ENCODE measurements at places on chromosomes 6 and 20.

GRCh38 chr20:49846206-49846807, 33.7 kb downstream of the SLC9A8 start:
- no peak for DNase-seq

GRCh38 chr6:7138921-7139358, 31.2 kb downstream of the RREB1 start:
- no peak for DNase-seq

- DNase-seq = no peak
Measured at GRCh38 chr6:46160102-46160501, 10.7 kb downstream of the ENPP5 start.

- no peak for DNase-seq
Measured at GRCh38 chr6:110432285-110432900, 17.0 kb upstream of the DDO start.

DNA sequence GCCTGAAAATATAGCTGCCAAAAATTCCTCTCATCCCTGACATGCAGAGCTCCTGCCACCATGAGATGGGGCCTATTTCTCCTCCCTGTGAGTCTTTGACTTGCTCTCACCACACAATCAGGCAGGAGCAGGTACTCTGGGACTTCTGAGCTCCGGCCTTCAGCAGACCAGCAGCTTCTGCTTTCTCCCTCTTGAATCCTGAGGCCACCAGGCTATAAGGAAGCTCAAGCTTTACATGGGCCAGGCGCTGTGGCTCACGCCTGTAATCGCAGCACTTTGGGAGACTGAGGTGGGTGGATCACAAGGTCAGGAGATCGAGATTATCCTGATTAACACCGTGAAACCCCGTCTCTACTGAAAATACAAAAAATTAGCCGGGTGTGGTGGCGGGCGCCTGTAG, 238.7 kb upstream of the RREB1 start:
- DNase-seq = no peak

- DNase-seq = no peak
Measured at GRCh38 chr6:111599259-111599658, 6.4 kb downstream of the TRAF3IP2 start.

GRCh38 chr6:22024973-22025467, 271.8 kb downstream of the PRL start:
- no peak for DNase-seq

- DNase-seq = no peak
Measured at GRCh38 chr6:3616565-3617176, 134.8 kb downstream of the PXDC1 start.

GRCh38 chr6:20873425-20874190, 339.4 kb downstream of the CDKAL1 start:
- no peak for DNase-seq

GRCh38 chr20:1861347-1861976, 33.7 kb upstream of the SIRPA start:
- DNase-seq = no peak

- no peak for DNase-seq
Measured at GRCh38 chr6:158064725-158065251, 83.1 kb downstream of the SYNJ2 start.

GRCh38 chr6:40036186-40036585, 101.9 kb upstream of the MOCS1 start:
- no peak for DNase-seq

- DNase-seq = no peak
Measured at GRCh38 chr6:82954937-82955577, 110.6 kb downstream of the UBE3D start.

DNA sequence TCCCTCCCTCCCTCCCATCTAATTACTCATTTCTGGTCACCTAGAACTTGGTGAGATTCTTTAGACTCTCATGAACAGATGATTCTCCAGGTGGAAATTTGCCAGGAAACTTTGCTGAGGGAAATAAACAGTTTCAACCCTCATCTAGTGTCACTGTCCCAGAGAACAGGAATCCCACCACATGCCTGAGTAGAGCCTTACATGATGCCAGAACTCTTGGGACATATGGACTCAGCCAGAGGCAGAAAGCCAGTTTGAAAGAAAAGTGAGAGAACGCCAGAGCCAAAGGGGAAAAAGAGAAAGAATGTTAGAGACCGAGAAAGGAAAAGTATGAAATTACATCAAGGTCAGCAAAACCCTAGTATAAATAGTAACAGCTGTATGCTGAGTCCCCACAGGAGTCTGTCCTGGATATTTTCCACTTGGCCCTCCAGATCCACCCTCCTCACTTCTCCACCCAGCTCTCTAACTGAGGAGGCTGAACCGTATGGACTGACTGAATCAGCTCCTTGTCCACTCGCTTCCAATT, 127.5 kb upstream of the COL21A1 start:
- no peak for DNase-seq

GRCh38 chr6:29678114-29678513, 2.8 kb downstream of the ZFP57 start:
- no peak for DNase-seq

DNA sequence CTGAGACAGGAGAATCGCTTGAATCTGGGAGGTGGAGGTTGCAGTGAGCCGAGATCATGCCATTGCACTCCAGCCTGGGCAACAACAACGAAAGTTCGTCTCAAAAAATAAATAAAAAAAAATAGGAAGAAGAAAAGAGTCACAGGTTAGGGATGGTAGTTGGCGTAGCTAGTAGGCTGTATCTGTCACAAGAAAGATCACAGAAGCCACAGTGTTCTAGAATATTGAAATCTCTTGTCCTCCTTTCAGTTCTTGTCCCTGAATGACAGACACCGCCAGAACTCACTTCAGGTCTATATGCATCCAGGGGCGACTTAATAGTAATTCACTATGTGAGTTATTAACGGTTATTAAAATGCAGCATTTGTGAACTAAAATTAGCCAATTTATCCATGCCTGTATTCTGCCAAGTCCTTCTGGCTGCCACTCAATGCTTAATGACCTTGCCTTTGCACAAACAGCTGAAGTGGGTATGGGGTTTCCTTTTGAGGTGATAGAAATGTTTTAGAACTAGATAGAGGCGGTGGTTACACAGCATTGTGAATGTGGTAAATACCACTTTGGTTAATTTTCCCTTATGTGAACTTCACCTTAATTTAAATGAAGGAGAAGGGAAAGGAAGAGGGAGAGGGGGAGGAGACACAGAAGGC, 41.3 kb upstream of the ZMYND8 start:
- DNase-seq = no peak

DNA sequence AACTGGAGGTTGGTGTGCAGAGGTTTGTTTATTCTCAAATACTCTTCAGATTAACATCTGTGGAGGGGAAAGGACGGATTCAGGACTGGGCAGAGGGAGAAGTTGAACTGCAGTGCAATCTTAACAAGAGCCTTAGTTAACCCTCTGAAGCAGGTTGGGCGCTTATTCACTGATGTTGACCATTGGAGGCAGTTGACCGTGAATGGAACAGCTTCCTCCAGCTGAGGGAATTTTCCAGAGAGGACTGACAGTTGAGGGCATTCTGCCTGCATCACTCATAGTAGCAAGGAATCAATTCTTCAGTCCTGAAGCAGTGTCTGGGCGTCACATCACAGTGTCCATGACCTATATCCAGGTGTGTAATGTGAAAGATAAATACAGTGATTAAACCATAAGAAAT, 80.9 kb downstream of the PLCB4 start:
- no peak for DNase-seq

DNA sequence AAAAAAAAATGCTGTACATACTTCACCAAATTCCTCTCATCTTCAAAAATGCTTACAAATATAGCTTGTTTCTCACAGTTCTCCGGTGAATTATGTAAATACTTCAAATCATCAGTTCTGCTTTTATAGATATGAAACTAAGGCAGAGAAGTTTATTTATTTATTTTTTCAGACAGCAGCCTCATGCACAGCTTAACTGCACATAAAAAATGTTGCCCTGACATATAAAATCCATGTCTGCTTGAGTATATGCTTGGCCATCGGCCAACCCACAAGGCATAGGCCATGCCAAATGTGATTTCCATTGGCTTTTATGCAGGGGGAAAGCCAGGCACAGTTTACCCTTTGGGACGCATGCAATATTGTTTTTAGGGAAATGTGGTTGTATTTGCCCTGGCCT, 57.3 kb upstream of the PHACTR2 start:
- no peak for DNase-seq

- DNase-seq = no peak
Measured at GRCh38 chr6:44800171-44800783, 412.8 kb downstream of the CDC5L start.

DNA sequence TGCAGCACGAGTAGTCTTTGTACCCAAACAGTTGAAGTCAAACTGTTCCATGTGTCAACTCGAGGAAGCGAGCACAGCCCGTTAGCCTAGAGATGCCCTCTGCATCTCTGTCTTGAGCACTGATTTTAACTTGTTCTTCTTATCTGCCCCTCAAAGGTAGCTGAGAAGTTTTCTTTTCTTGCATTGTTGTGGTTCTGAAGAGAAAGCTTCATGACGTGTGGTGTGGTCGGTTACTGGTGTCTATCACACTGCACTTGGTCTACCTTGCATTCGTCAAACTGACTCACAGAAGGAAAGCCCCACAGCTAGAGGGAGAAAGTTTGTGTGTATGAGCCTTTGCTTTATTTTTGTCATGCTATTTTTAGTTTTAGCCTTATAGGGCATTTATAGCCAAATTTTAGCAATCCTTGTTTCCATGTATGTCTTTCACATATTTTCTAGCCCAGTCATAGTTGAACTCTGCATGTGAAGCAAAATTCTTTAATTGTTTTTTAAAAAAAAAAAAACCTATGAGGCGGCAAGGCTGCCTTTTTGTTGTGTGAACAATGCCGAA, 115.1 kb downstream of the JAG1 start:
- DNase-seq = peak; percentile 31
